ENCODE measurements at places on chromosomes 2 and 18.

GRCh38 chr2:199118673-199119112, 339.0 kb downstream of the SATB2 start:
- no peak for DNase-seq

DNA sequence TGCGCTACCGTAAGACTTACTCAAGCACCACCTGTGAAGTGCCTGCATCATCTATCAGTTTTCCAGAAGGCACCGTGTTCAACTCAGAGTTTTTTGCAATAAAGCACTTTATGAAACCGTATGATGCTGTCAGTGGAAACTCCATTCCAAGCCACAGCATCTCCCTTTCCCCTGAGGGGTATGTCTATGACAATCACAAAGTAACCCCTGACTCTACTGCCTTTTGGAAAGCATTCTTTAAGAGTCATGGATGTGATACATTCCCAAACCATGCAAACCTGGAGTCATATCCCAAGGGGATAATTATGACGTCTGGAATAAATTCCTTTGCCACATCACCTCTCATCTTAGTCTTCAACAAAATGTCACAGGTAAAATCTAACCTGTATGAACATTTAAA, 39.2 kb downstream of the UNC50 start:
- DNase-seq = peak; percentile 31

DNA sequence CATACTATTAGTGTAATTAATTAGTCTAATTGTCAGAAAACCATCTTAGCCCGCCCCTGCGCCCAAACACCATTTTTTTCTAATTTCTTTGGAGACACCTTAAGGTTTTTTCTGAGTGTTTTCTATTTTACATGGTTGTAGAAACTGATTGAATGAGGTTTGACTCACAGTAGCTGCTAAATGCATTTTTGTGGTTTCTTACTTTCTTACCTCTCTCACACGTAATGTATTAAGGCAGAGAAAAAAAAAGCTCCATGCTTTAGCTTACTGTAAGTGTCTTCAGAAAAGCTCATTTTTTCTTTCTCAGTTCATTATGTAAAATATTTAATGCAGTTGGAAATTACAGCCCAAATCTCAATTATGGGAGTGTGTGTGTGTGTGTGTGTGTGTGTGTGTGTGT, 548.5 kb upstream of the LRRTM4 start:
- DNase-seq = no peak

GRCh38 chr2:191533693-191534180, 144.2 kb upstream of the NABP1 start:
- peak; percentile 12 for DNase-seq

GRCh38 chr2:9494081-9494480, 19.7 kb downstream of the IAH1 start:
- no peak for DNase-seq

DNA sequence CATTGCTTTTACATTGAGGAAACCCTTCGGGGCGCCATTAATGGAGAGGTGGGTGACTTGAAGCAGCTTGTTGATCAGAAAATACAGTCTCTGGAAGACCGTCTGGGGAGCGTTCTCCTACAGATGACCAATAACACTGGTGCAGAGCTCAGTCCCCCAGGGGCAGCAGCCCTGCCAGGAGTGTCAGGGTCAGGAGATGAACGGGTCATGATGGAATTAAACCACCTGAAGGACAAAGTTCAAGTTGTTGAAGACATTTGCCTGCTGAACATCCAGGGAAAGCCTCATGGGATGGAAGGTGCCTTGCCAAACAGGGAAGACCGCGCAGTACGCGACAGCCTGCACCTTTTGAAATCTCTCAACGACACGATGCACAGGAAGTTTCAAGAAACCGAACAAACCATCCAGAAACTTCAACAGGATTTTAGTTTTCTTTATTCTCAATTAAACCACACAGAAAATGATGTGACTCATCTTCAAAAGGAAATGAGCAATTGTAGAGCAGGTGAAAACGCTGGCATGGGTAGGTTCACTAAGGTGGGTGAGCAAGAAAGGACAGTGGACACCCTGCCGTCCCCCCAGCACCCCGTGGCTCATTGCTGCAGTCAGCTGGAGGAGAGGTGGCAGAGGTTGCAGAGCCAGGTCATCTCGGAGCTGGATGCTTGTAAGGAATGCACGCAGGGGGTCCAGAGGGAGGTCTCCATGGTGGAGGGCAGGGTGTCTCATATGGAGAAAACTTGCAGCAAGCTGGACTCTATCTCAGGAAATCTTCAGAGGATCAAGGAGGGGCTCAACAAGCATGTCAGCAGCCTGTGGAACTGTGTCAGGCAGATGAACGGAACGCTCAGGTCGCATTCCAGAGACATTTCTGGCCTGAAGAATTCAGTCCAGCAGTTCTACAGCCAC, 45.0 kb downstream of the EMILIN2 start:
- no peak for DNase-seq

- no peak for DNase-seq
Measured at GRCh38 chr2:69952336-69953115, 8.9 kb downstream of the ASPRV1 start.

GRCh38 chr2:200396781-200397242, 90.3 kb downstream of the SPATS2L start:
- DNase-seq = peak; percentile 43

GRCh38 chr2:205660521-205661124, 21.7 kb upstream of the NRP2 start:
- DNase-seq = peak; percentile 98

DNA sequence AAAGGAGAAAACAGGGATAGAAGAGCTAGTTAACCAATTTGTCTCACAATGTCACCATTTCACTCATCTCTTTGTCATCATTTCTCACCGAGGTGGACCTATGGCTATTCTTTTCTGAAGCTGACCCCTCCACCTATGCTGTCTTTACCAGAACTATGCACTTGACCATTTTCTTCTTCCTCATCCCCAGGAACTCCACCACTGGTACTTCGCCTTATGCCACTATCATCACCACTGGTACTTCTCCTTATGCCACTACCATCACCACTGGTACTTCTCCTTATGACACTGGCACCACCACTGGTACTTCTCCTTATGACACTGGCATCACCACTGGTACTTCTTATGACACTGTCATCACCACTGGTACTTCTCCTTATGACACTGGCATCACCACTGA, 745.8 kb upstream of the CHAC2 start:
- no peak for DNase-seq

DNA sequence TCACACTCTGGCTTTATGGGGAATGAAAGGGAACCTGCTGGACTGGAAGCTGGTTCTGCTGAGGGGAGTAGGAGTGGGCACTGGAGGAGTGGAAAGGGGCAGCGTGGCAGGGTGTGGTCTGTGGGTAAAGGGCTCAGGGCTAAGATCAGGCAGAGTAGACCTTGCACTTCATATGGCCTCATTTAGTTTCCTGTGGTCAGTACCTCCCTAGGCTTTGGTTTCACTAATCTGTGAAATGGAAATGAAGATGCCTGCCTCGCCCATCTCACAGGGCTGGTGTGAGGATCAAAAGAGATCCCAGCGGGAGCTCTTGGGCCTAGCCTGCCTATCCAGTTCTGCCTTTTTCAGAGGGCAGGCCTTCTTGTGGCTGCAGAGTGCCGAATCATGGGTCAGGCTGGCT, 208.7 kb downstream of the LOXHD1 start:
- DNase-seq = no peak

GRCh38 chr2:237264480-237265219, 149.3 kb downstream of the COL6A3 start:
- DNase-seq = peak; percentile 84

GRCh38 chr2:105373344-105373781, 25.5 kb downstream of the FHL2 start:
- DNase-seq = no peak

GRCh38 chr2:30931841-30932407, 124.7 kb upstream of the CAPN13 start:
- no peak for DNase-seq

DNA sequence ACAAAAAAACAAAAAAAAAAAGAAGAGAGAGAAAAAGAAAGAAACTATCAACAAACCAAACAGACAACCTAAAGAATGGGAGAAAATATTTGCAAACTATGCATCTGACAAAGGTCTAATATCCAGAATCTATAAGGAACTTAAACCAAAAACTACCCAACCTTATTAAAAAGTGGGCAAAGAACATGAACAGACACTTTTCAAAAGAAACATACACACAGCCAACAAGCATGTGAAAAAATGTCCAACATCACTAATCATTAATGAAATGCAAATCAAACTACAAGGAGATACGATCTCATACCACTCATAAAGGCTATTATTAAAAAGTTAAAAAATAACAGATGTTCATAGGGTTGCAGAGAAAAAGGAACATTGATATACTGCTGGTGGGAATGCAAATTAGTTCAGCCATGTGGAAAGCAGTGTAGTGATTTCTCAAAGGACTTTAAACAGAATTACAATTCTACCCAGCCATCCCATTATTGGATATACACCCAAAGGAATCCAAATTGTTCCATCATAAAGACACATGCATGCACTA, 7.2 kb upstream of the POLE4 start:
- no peak for DNase-seq

- peak; percentile 58 for DNase-seq
Measured at GRCh38 chr2:48356701-48357325, 173.1 kb upstream of the STON1 start.

DNA sequence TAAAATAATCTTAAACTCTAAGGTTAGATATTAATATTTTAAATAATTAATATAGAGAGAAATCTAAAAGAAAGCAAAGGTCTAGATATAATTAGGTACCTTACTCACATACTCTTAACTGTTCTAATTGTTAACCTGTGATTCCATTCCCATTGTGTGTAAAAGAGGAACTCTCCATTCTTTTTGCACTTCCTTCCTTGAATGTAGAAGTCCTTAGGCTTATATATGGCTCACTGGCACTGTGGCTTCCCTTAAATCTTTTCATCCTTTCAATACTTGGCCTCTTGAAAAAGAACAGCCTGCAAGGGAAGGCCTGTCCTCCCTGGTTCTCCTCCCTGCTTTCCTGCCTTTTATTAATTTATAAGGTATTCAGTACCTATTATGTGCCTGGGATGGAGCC, 182.8 kb upstream of the FOSL2 start:
- DNase-seq = no peak

GRCh38 chr2:11515490-11515981, 18.3 kb upstream of the GREB1 start:
- DNase-seq = no peak

- DNase-seq = peak; percentile 82
Measured at GRCh38 chr2:11097038-11097720, 58.1 kb upstream of the SLC66A3 start.

DNA sequence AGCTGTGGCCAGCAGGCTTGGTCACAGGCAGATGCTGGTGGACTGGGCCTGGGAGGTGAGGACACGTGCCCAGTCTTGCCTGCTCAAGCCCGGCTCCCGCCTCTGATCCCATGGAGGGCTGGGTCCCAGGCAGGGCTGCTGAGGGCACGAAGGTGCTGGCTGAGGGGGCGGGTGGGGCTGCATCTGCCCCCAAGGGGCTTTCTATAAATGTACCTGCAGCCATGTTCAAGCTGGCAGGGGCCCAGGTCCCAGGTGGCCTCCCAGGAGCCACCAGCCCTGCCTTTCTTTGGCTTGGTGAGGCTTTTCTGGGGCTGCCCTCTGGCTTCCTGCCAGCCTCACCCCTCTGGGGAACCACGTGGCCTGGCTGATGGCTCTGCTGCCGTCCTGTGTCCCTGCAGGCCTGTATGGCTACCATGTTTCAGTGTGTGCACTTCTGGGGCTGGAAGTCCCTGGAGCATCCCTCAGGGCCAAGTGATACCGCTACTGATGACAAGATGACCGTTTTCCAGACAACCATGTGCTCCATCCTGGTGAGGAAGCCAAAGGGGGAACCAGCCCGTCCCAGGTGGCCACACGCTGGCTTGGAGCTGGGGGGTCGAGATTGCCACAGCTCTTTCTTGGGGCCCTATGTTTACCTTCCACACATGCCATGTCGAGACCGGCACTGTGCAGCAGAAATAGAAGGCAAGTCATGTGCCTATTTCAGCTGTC, 23.2 kb downstream of the HJURP start:
- DNase-seq = no peak

DNA sequence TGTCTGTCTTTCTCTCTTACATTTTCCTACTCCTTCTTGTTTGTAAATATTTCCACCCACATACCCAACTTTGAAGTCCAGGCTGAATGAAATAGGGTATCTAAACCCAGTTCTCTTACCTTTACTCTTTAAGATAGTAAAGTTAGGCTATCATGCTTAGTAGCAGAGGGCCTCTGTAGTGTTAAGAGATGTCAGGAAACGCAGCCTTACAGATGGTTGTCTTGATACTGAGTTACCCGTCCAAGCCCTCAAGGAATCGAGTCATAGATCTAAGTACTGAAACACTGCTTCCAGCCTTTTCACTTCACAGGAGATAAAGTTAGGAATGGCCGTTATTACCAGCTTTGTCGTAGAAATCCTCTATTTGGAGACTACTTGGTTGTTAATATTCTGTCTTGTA, 24.3 kb downstream of the MRPS9 start:
- DNase-seq = no peak

DNA sequence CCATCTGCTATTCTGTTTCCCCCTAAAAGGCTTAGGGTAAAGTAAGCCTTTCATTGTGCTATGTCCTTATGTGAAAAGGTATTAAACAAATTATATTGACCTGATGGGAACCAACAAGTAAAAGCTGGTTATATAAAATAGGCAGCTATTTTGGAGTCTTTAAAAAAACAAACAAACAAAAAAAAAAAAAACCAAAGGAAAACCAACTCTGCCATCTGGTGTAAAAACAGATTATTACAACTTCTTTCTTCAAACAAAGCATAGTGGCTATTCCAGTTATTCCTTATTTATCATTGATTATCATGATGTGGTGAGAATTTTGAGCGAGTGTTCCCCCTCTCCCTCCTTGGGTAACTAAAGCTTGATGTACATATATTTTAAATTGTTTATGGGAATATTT, 122.3 kb upstream of the FHL2 start:
- peak; percentile 39 for DNase-seq

DNA sequence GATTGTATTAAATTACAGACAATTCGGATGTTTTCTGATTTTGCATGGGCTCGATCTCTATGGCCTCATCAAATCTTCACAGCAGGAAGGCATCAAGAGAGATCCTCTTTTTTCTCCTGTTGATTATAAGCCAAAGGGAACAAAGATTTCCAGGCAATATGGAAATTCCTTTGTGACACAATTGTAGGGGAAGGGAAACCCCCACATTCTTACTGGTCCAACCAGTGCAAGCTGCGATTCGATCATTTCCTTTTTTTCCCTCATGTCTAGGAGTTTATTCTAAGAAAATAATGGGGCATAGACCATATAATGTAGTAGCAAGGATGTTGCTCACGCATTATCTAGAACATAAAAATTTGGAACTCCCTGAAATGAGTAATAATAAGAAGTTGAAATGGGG, 87.7 kb downstream of the LYPD6 start:
- no peak for DNase-seq

DNA sequence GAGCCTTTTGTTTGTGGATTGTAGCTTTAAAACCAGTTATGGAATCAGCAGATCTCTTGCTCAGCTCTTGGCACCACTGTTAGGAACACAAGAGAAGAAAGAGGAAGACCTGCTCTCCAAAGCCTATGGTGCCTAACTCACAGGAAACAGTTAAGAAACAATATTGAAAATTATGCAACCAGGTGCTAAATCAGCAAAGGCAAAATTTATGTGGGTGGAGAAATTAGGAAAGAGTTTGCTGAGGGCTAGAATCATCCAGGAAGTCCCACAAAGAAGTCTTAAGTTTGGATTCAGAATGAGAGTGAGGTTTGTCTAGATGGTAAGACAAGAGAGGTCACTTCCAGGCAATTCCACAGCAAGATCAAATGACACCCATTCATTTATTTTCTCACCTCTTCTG, 49.4 kb downstream of the AOX1 start:
- DNase-seq = no peak

Data from EH (cell line).